ENCODE measurements at places on chromosomes 6 and 20.
A peak's percentile ranks its signal among the peaks of the same experiment; 100 is the strongest.

- DNase-seq: peak; percentile 60
Observed at GRCh38 chr6:106510090-106510970, 119.0 kb downstream of the RTN4IP1 start.

DNA sequence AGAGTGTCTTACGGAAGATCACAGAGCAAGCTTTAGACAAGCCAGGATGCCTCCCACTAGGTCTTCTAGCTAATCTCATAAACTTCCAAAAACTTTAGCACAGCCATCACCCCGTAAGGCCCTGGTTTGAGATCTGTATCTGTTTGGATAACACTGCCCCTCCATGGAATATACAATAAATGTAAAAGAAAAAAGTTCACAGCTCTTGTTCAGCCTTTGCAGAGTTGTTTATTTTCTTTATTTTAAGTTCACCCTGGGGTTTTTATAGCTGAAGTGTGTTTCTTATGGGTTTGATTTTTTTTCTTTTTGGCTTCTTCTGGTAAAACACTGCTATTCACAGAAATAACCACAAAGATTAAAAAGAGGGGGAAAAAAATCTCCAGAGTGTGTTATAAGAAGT, 125.6 kb downstream of the EYA2 start:
- no peak for DNase-seq

- DNase-seq: no peak
Observed at GRCh38 chr6:126048635-126049034, 62.3 kb downstream of the TRMT11 start.

DNA sequence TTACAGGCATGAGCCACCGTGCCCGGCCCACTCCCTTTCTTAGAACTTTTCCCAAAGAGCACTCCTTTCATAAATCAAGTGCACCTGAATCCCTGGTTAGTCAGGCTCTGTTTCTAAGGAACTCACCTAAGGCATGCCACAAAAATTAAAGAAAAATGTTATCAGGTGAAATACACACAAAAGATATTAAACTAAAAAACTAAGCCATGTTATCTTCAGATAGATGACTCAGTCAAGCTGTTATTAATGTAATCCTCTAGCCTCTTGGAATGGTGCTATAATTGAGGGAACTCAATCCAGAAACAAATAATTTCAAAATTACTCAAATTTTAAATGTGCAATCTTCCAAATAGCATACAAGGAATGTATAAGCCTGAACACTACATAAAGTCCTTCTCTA, 83.0 kb downstream of the TENT5A start:
- DNase-seq: no peak

DNA sequence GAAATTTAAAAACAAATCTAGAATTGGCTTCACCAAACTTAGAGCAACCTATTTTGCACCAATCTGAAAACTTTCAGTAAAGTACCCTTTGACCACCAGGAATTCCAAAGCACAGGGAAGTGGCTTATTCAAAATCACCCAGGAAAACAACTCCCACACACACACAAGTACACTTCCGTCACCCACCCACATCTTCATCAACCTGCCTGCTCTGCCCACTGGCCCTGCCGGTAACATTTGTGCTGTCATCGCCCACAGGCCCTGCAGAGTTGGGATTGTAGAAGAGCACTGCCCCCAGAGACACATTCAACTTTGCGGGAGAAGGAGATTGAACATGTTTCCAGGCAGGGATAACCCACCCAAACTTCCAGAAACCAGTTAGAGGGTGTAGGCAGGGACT, 19.3 kb upstream of the SCML4 start:
- DNase-seq: no peak
